Immature natural killer cell (primary cell): ENCODE measurements at places on chromosomes 1 and 21.

DNA sequence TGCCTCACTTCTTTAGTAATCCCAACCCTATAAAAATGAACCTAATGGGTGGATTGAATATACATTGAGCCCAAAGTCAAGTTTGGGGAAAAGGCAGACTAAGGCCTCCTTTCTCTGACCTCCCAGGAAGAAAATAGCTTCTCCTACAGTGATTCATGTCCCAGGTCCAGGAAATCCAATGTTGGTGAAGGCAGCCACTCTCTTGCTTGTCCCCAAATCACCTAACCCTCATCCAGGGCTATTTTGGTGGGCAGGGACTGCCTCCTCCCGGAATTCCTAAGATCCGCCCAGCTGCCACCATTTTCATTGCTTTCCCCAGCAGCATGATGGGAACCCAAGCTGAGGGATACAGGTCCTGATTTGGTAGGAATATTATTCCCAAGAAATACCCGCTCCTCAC is 8.4 kb downstream of the MYOG start:
- DNase-seq = no peak

DNA sequence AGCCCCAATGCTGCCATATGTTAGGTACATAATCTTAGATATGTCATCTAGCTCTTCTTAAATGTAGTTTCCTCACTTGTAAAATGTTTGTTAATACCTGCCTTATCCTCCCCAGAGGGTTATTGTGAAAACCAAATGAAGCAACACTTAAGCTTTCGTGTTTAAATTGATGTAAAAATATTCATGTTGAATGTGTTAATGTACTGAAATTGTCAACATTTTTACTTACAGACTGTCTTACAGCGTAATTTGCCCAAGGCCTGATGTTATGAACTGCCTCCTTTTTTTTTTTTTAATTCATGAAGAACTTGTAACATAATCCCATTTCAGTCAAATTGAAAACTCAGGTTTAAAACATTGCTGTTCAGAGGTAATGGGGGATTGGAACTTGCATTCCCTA is 25.6 kb upstream of the ENAH start:
- DNase-seq = no peak

GRCh38 chr1:218585511-218586184 is 240.5 kb downstream of the TGFB2 start:
- no peak for DNase-seq

GRCh38 chr1:111045033-111045722 is 81.5 kb upstream of the LRIF1 start:
- DNase-seq = no peak

DNA sequence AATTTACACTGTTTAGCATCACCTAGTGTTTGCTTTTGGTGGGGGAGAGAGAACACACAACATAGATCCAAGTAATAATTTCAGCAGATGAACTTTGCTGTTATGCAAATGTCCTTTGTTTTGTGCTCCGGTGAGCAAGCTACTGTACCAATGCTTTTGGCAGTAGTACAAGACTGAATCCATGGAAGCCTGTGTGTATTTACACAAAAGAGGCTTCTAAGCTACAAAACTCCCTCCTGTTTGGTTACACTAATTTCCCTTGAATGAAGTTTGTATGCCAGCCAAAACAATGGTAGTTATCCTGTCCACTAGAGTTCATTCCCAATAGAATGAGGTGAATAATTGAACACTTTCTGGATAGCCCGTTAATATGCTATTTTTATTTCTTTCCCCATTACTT is 320.5 kb downstream of the KCTD3 start:
- DNase-seq = no peak

- DNase-seq = no peak
Observed at GRCh38 chr1:226948996-226949395, 8.9 kb downstream of the COQ8A start.

- no peak for DNase-seq
Observed at GRCh38 chr1:25187077-25187476, 45.2 kb downstream of the SYF2 start.

DNA sequence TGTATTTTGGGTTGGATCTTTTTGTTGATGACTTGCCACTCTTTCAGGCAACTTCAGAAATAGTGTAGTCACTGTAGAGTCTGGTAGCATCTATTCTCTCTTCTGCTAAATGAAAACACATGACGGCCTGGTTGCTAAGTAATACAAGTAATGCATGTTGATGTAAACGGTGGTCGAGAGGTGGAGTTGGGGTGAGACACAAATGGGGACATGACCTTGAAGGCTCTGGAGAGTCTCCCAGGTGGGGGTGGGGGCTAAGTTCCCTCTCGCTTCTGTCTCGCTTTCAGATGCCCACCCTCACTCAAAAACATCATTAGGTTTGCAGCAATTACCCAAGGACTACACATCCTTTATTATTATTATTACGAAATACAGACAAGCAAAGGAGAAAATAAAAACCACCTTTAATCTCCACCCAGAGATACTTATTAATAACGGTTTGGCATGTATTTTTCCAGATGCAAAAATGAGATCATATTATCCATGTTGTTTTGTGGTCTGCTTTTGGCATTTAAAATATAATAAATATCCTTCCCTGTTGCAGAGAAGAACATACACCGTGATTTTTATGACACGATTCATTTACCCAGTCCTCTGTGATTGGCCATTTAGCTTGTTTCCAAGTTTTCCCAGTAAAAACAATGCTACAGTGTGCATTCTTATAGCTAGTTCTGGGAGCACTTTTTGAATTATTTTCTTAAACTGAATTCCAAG is 138.1 kb downstream of the MIS18A start:
- no peak for DNase-seq

GRCh38 chr1:33586106-33586505 is 113.7 kb downstream of the ZSCAN20 start:
- DNase-seq = no peak

GRCh38 chr1:237043846-237044636 is 2.1 kb downstream of the RYR2 start:
- DNase-seq = no peak
